Neural crest cell (in vitro differentiated cells): ENCODE measurements at places on chromosomes 11 and 22. TPM values are rescaled to one million over a fixed set of nuclear protein-coding genes. Genes with fewer than 3 reads are reported as not detected.

The TSKU gene
- total RNA-seq: 27.5 and 28.3 TPM in 2 replicates

GRCh38 chr11:104531075-104531474 is 367.1 kb upstream of the PDGFD start:
- DNase-seq: no peak
- no peak overlapping the region for H3K4me3 ChIP-seq

DNA sequence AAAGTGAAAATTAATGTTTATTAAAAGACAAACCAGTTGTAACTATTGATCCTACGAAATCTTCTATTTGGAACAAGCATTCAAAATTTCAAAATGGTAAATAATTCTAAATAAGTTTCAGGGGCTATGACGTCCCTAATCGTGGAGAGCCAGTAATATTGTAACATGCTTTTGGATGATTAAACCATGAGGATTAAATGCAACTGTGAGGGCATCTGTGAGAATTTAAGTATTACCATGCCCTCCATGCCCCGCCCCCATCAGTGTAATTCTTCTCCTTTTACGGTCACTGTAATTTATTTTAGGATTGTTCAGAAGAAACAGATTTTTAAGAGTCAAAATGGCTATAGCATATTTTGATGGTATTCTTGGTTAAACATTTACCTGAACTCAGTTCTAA is 133.2 kb downstream of the APOL5 start:
- H3K4me1 ChIP-seq: peaks cover 10% of the 10 kb centered on the region
- no peak overlapping the region for H3K27ac ChIP-seq
- DNase-seq: no peak
- H3K36me3 ChIP-seq: no peaks in the 10 kb centered on the region
- H3K27me3 ChIP-seq: no peaks in the 10 kb centered on the region
- H3K4me3 ChIP-seq: no peak overlapping the region

GRCh38 chr11:47863189-47863897 is 15.2 kb upstream of the NUP160 start:
- H3K4me1 ChIP-seq: peaks cover 18% of the 10 kb centered on the region
- no peak for DNase-seq
- H3K4me3 ChIP-seq: no peak overlapping the region
- H3K27ac ChIP-seq: no peak overlapping the region
- no peaks in the 10 kb centered on the region for H3K36me3 ChIP-seq

DNA sequence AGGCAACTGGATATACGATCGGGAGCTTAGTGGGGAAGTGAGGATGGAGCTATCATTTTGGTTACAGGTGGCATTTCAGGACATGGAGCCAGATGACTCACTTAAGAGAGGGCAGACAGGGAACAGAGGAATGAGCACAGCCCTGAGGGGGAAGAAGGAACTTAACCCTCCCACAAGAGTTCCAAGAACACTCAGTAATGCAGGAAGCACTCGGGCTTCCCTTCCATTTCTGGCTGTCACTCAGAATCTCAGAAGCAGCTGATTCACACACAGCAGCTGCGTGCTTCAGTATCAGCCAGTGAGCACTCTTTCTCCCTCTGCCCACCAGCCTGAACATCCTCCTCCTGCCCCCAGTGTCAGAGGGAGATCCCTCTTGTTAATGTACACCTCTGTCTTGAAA is 34.8 kb downstream of the EFCAB6 start:
- H3K36me3 ChIP-seq: no peaks in the 10 kb centered on the region
- H3K27me3 ChIP-seq: no peaks in the 10 kb centered on the region
- no peaks in the 10 kb centered on the region for H3K4me1 ChIP-seq
- no peak overlapping the region for H3K4me3 ChIP-seq

The IGSF22 gene
- total RNA-seq: 0.19 and 0.50 TPM in 2 replicates

The LAMTOR1 gene
- total RNA-seq: 79.1 and 79.6 TPM in 2 replicates

The C11orf21 gene
- total RNA-seq: not detected in 2 replicates

DNA sequence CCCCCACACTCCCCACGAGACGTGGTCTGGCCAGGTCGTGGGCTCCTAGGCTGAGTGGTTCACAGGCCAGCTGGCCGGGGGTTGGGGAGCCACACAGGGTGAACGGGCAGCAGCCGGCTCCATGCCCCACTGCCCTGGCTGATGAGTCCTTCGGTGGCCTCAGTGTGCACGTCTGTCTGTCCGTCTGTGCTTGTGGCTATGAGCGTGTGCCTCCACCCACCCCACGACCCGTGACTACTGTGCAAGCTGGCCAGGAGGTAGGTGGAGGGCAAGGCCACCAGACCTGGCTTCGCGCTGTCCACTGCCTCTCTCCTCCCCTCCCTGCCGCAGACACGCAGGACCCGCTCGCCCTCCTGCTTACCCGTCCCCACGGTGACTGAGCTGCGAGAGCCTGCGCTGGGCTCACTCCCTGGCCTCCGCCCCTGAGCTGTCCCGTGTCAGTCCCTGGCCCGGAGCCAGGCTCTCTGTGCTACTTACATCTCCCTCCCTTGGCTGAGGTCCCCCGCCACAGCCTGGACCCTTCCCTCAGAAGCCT is 14.1 kb downstream of the CSDC2 start:
- no peak overlapping the region for H3K27ac ChIP-seq
- peaks cover 3% of the 10 kb centered on the region for H3K4me1 ChIP-seq
- H3K27me3 ChIP-seq: no peaks in the 10 kb centered on the region
- H3K36me3 ChIP-seq: peaks cover 3% of the 10 kb centered on the region

- no peaks in the 10 kb centered on the region for H3K36me3 ChIP-seq
- H3K27ac ChIP-seq: peak overlapping the region; percentile 54
- H3K4me3 ChIP-seq: no peak overlapping the region
- H3K4me1 ChIP-seq: peaks cover 7% of the 10 kb centered on the region
These were observed 100.3 kb upstream of the CLPB start for GRCh38 chr11:72534371-72535193.

The NLRP14 gene
- total RNA-seq: 0.30 and 0.51 TPM in 2 replicates

The GPHA2 gene
- total RNA-seq: not detected in 2 replicates

DNA sequence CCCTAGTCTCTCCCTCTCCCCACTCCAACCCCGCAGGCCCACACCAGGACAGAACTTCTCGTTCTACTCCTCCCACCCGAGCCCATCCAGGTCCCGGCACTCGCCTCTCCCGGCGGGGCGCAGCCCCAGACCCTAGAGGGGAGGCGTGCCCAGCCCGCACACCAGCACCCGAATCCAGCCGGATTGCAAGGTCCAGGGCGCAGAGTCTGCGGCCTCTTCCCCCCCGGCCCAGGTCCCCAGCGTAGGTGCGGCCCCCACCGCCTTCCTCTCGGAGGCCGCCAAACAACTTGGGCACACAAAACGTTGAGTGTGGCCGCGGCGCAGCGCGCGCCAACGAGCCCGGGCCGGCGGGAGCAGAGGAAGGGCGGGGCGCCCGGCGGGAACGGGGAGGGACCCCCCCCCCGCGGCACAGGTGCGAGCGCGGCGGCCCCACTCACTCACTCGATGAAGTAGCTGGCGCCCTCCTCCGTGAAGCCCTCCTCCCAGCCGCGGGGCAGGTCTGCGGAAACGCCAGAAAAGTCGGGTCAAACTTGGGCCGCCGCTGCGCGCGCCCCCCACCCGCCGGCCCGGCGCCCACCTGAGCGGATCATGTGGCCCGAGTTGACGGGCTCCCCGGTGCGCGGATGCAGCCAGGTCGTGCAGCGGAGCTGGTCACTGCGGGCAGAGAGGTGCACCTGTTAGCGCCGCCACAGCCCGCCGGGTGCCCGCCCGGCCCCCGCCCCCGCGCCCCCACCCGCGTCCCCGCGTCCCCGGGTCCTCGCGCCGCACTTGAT is 480 bp downstream of the PLEKHA7 start:
- peaks cover 8% of the 10 kb centered on the region for H3K4me1 ChIP-seq
- no peaks in the 10 kb centered on the region for H3K36me3 ChIP-seq
- no peak overlapping the region for H3K4me3 ChIP-seq
- H3K27me3 ChIP-seq: peaks cover 43% of the 10 kb centered on the region

The POU2AF1 gene
- not detected in 2 replicates for total RNA-seq
